ENCODE measurements at places on chromosomes 4 and X. TPM values are rescaled to one million over a fixed set of nuclear protein-coding genes. Genes with fewer than 3 reads are reported as not detected.

DNA sequence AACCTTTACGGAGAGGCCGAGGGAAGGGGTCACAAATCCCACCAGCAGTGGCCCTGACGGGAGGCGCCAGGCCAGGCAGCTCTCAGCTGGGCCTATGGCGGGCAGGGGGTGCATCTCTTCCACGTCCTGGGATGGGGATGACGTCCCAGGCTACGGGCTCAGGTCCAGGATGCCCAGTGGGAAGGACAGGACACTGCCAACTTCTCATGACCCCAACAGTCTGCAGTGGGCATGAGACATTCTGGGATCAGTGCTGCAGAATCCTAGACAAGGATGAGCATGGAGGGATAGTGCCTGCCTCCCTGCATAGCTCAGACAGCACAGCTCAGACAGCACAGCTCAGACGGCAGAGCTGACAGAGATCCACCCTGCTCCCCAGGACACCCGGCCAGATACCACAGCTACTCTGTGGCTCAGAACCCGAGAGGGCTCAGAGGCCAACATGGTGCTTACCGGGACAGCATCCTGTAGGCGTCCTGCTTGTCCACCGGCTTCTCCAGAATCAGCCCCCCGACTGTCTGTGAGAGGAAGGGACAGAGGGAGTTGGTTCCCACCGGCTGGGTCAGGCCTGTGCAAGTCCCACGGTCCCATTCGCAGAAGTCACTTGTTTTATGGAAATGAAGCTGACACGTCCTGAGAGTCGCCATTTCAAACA lies 17.3 kb downstream of the ASMTL start:
- DNase-seq: no peak

The AADAT gene
- 1.6 TPM for total RNA-seq

The BANK1 gene
- 1.4 TPM for total RNA-seq

The PNMA3 gene
- 0.63 TPM for total RNA-seq

GRCh38 chr4:132557660-132558059 lies 591.4 kb upstream of the PCDH10 start:
- no peak for DNase-seq

The SH2D1A gene
- total RNA-seq: not detected

The SMPX gene
- total RNA-seq: 403 TPM

- DNase-seq: no peak
Measured at GRCh38 chrX:100368167-100368566, 41.9 kb downstream of the PCDH19 start.

GRCh38 chr4:121150486-121150885 lies 13.6 kb downstream of the TNIP3 start:
- DNase-seq: no peak

The CFAP47 gene
- total RNA-seq: not detected

DNA sequence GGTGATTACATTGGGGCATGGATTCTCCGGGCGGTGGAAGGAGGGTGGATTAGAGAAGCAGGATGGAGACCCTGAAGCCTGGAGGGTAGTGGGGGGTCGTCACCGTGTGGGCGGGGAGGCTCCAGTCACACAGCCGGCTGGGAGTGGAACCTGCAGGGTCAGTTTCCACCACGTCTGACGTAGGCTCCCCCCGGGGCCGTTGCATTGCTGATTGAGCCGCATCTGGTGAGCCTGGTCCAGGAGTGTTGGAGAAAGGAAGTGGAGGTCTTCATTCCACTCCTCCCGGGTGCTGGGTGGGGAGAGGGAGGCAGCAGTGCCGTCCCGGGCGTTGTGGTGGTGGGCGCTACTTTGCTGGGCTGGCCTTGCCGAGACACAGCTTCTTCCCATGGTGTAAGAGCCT lies 28.1 kb downstream of the TBC1D14 start:
- no peak for DNase-seq

GRCh38 chrX:84044051-84044450 lies 143.9 kb downstream of the RPS6KA6 start:
- no peak for DNase-seq

The CYSLTR1 gene
- total RNA-seq: 1.1 TPM

The HAND2 gene
- total RNA-seq: 86.3 TPM

GRCh38 chrX:50988649-50989048 lies 78.1 kb downstream of the BMP15 start:
- DNase-seq: no peak

DNA sequence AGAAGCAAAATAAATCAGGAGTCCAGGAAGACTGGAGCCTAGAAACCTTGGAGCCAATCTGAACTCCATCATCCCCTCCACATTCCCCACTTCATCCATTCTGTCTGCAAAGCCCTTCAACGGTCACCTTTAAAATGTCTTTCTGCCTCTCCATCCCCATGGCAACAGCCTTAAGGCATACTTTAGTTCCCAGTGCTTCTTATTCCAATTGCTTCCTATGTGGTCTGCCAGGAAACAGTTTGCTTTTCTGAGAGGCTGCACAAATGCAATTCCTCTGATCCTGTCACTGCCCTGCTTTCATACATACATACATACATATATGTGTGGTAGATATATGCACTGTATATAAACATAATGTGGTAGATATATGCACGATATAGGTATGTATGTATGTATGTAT lies 786 bp upstream of the MAGEH1 start:
- no peak for DNase-seq

- no peak for DNase-seq
Measured at GRCh38 chr4:1705732-1706131, 6.4 kb downstream of the SLBP start.

- no peak for DNase-seq
Measured at GRCh38 chr4:177802661-177803060, 360.4 kb upstream of the AGA start.

The PNCK gene
- total RNA-seq: 4.0 TPM

DNA sequence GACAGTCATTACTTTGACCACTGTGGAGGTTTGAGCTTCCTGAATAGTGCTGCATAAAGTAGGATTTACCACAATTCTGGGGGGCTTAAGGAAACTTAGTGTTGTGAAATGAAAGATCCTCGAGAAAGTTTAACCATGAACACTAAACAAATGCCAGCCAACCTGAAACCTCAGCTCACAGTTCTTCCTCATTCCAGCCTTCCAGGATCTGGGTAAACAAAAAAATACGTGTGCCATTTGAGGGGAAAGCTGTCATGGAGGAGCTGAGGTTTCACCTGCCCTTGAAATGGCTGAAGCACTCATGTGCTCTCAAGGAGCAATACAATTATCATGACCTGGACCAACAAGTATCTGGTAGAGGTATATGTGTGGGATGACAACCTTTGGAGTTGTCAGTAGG lies 142.7 kb downstream of the NPNT start:
- DNase-seq: no peak

The LRAT gene
- 0.15 TPM for total RNA-seq
